ENCODE measurements at places on chromosomes 12 and 14.

- no peak for DNase-seq
Measured at GRCh38 chr14:31029016-31029970, 3.1 kb upstream of the STRN3 start.

- no peak for DNase-seq
Measured at GRCh38 chr14:90429236-90429635, 32.4 kb downstream of the CALM1 start.

DNA sequence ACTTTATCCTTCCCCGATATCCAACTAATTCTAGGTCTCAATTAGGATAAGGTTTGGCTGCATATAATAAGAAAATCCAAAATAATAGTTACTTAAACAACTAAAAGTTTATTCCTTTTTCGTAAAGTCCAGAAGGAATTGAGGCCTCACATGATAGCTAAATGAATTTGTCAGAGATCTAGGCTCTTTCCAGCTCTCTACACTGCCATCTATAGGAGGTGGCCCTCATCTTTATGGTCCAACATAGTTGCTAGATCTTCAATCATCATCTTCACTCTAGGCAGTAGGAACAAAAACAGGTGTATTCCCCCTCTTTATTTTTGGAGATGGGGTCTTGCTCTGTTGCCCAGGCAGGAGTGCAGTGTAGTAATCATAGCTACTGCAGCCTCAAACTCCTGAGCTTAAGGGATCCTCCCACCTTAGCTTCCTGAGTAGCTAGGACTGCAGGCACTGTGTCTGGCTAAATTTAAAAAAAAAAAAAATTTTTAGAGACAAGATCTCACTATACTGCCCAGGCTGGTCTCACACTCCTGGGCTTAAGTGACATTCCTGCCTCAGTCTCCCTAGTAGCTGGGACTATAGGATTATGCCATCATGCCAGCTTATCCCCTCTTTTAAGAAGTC, 46.5 kb upstream of the SAV1 start:
- DNase-seq = peak; percentile 31

DNA sequence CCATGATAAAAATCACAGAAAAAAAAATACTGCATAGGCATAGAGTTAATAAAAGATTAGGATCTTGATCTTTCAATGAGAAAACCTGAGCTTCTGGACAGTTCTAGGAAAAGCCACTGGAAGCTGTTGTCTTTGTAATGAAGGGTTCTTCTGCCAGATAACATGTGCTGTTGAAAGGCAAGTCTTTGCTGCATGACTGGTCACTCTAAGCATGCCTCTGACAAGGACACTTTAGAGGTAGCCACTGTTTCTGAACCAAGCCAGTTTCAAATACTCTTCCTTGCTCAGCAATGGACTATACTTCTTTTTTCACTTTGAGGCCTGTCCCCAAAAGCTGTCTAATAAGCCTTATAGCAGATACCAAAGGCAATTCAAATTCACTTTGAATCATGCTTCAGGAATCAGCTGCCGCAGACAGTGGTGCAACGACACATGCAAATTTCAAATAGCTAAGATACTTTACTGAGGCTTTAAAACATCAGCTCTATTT, 70.2 kb downstream of the BTG1 start:
- no peak for DNase-seq

DNA sequence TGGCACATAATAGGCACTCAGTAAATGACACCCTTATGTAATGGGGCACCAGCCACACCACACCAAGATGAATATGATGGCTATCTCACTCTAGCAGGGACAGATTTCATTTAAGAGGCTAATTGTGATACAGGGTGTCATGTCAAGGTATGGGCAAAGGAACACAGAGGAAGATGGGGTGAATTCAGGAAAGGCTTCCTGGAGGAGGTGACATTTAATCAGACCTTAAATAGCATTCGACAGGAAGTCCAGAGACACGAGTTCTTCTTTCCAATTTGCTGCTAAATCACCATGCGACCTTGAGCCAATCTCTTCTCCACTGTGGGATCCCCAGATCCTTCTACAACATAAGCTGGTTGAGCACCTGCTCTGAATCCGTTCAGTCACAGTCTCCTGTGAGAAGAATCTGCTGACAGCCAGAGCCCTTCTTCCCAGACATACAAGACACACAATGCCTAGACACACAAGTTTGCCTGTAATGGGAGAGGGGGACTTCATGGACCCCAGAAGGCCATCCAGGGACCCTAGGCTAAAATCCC, 1.5 kb upstream of the DTX1 start:
- DNase-seq = no peak

DNA sequence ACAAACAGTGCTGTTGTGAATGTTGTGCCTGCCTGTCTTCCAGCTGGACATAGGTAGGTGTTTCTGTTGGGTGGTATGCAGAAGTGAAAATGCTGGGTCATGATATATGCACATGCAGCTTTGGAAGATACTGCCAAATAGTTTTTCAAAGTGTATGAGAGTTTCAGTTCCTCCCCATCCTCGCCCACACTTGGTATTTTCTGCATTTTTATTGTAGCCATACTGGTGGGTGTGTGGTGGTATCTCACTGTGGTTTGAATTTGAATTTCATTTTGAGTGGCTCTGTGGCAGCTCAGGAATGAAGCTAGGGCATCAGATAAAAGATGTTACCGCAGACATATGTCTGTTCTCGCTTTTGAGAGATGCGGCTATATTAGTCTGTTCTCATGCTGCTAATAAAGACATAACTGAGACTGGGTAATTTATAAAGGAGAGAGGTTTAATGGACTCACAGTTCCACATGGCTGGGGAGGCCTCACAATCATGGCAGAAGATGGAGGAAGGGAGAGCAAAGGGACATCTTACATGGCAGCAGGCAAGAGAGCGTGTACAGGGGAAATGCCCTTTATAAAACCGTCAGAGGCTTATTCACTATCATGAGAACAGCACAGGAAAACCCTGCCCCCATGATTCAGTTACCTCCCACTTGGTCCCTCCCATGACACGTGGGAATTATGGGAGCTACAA, 183.1 kb downstream of the CAND1 start:
- DNase-seq = no peak

DNA sequence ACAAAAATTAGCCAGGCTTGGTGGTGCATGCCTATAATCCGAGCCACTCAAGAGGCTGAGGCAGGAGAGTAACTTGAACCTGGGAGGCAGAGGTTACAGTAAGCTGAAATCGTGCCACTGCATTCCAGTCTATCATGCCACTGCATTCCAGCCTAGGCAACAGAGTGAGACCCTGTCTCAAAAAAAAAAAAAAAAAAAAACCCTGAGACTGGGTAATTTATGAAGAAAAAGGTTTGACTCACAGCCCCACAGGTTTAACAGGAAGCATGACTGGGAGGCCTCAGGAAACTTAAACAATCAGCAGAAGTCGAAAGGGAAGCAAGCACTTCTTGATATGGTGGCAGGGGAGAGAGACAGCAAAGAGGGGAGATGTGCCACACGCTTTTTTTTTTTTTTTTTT, 123.2 kb downstream of the GXYLT1 start:
- no peak for DNase-seq

DNA sequence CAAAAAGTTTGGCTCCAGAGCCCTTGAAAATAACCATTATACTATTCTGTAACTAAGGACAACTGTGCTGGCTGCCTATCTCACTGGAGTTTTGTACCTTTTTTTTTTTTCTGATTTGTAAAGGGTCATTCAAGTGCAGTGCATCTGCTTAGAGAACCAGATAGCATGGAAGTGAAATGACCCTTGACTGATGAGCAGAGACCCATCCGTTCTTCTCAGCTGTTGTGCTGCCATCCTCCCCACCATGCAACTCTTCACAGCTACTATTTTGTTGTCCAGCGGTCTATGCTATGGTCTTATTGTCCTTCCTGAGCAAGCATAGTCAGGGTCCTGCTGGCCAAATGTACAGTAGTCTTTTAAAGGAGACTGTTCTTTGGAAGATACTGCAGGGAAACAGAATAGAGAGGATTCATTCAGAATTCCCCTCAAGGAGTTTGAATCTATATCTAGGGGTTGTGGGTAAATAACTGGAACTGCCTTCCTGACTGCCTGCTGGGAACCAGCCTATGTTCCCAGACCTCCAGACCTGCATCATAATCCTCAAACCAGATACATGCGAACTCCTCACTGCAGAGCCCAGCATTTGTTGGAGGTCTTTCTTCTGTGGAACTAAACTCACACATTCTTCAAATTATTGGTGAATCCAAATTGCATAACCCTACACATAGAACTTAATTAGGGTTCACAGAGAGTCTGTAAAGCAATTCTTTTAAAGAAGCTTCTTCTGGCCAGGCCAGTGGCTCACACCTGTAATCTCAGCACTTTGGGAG, 41.1 kb downstream of the GPR19 start:
- no peak for DNase-seq

DNA sequence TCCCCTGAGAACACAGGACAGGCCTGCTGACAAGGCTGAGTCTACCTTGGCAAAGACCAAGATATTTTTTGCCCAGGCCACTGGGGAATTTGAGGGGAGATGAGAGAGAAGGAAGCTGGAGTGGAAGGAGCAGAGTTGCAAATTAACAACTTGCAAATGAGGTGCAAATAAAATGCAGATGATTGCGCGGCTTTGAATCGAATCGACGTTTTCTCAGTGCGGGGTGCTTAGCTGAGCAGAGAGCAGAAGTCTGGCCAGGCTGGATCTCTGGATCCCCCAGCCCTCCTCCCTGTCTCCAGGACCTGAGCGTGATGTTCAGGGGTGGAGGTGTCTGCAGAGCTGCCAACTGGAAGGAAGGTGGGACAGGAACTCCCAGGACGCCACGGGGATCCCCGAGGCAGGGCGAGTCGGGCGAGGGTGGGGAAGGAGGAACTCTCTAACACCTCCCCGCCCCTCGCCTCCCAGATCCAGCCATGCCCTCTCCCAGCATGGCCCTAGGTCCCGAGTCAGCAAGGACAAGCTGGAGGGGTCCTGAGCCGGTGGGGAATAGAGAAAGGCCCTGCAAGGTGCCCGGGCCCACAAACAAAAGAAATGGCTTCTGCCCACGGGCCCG, 527 bp upstream of the CARMIL3 start:
- no peak for DNase-seq

DNA sequence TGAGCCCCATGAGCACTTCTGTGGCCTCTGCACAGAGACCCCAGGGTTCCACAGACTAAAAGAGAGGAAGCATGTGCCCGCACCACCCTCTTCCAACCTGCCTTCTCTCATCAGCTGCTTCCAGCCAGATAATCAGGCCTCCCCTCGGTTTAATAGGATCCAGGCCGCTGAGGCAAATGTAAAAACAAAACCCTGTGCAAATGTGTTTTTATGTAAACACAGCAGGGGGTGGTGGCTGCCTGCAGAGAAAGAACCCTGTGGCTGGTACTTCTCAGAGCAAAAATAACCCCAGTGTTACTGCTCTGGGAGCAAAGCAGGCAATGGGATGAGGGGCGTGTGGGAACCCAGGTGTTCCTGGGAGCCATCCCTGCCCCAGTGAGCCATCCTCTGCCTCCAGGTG, 46.2 kb downstream of the WSCD2 start:
- DNase-seq = no peak

- peak; percentile 76 for DNase-seq
Measured at GRCh38 chr12:52207895-52208294, 16.1 kb upstream of the KRT80 start.

- no peak for DNase-seq
Measured at GRCh38 chr12:106791531-106791930, 17.0 kb downstream of the RIC8B start.

- no peak for DNase-seq
Measured at GRCh38 chr14:37585101-37585511, 9.9 kb downstream of the FOXA1 start.

GRCh38 chr14:25049093-25049567, 817 bp downstream of the STXBP6 start:
- DNase-seq = no peak

- no peak for DNase-seq
Measured at GRCh38 chr12:124909831-124910560, 4.5 kb downstream of the UBC start.
